Gastroesophageal sphincter (tissue), 4 donors: ENCODE measurements at places on chromosomes 2 and 18.
A peak's percentile ranks its signal among the peaks of the same experiment; 100 is the strongest.

- H3K4me1 ChIP-seq = no peaks in the 10 kb centered on the region
- ATAC-seq = no peak
- no peak overlapping the region for H3K4me3 ChIP-seq
- H3K27ac ChIP-seq = no peak overlapping the region
These were observed 215.4 kb upstream of the HNRNPA3 start for GRCh38 chr2:176997074-176997791.

DNA sequence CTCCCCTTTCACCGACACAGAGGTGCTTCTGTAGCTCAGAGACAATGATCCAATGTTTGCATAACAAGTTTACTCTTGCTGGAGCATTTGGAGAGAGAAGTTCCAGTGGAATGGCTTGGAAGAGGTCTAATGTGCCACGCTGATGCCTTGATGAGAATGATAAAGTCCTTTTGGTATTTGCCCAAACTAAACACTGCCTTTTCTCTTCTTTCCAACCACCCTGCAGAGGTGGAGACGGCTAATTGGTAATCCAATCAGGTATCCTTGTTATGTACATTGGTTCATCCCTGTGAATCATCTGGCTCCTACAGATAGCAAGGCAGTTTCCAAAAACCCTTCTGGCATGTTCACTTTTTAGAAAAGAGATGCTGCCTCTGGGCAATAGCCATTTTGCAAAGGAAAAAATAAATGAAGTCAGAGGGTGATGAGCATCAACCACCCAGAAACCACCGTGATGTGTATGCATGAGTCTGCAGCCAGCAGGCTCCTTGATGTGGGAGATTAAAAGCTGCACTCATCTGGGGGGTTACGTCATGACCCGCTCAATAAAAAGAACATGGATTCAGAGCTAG lies 40.6 kb downstream of the KIAA2012 start:
- no peak overlapping the region for H3K27ac ChIP-seq
- no peak for ATAC-seq
- peaks cover 34% of the 10 kb centered on the region for H3K4me1 ChIP-seq
- no peak overlapping the region for H3K4me3 ChIP-seq
- no peaks in the 10 kb centered on the region for H3K36me3 ChIP-seq

DNA sequence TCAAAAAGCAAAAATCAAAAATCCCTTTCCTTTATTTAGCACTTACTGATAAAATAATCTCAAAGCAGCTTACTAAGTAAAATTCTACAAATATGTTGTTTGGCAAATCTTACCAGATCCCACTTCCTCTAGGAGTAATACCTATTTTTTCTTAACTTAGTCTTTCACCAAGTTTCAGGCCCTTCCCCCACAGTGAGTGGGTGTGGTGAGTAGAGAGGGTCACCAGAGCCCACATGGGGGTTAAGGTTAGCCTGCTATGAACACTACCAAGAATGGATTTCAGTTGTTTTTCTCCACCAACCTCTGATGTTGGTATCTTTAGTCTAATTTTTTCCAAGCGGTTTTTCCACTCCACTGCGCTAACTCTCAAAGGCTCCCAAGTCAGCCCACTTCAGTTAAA lies 23.2 kb downstream of the PIAS2 start:
- H3K4me3 ChIP-seq = no peak overlapping the region
- peaks cover 16% of the 10 kb centered on the region for H3K36me3 ChIP-seq

DNA sequence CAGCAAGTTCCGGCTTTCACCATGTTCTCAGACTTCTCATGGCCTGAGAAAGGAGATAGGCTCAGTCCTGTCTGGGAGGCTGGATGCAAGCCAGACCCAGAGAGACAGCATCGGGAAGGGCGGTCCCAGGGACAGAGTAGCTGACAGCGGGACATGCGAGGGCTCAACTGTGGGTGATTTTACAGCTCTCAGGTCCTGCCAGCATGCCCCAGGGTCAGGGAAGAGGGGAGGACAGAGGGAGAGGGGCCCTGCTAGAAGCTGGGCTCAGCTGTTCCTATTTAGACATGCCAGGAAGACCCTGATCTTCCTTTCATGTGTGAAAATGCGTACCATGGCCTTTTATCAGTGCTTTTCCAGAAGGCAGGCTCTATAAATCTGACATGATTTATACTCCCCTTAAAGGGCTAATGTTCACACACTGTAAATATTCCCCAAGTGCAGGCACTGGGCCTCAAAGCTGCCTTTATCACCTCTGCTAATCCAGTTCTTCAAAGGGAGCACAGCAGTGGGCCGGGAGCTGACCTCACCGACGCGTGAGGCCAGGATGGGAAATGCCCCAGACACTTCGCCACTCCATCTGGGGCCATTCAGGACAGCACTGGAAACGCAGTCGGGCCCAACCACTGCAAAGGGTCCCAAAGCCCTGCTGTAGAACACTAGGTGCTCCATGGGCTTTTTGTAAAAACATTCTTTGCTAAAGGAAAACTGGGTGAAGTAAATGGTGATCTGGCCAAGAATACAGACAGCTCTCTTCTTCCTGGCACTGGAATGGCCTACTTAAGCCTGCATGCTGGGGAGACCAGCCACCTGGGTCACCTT lies 96.1 kb upstream of the LMAN1 start:
- no peak overlapping the region for H3K4me3 ChIP-seq
- no peaks in the 10 kb centered on the region for H3K4me1 ChIP-seq
- ATAC-seq = no peak
- no peak overlapping the region for H3K27ac ChIP-seq

- H3K27ac ChIP-seq = no peak overlapping the region
- H3K27me3 ChIP-seq = no peaks in the 10 kb centered on the region
- H3K4me1 ChIP-seq = no peaks in the 10 kb centered on the region
- no peaks in the 10 kb centered on the region for H3K36me3 ChIP-seq
- no peak for ATAC-seq
These were observed 154.6 kb downstream of the ANKRD36 start for GRCh38 chr2:97267411-97268074.

DNA sequence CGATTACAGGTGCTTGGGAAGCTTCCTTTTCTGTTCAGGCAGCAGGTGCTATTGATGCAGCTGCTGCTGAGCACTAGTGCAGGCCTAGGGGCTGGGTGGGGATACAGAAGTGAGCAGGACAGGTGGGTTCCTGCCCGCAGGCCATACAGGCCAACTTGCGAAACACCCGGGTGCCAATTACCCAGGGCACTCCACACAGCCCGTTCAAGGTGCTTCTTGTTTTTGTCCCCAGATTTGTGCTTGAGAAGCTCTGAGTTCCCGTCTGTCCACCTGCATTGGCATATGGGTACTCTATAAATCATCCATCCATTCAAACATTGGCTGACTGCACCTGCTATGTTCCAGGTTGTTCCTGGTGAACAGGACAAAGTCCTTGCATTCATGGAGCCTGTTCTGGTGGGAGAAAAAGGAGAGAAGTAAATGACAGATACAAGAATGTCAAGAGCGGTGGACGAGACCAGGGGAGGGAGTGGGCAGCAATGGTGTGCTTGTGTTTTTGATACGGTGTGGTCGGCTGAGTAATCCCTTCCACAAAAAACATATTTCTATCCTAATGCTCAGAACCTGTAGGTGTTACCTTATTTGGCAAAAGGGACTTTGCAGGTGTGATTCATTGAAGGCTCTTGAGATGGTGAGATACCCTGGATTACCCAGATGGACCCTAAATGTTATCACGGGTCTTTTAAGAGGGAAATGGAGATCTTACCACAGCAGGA lies 31.4 kb downstream of the SH3BP4 start:
- no peak overlapping the region for H3K4me3 ChIP-seq
- H3K27ac ChIP-seq = peak overlapping the region; percentile 78
- no peaks in the 10 kb centered on the region for H3K36me3 ChIP-seq
- no peaks in the 10 kb centered on the region for H3K27me3 ChIP-seq

DNA sequence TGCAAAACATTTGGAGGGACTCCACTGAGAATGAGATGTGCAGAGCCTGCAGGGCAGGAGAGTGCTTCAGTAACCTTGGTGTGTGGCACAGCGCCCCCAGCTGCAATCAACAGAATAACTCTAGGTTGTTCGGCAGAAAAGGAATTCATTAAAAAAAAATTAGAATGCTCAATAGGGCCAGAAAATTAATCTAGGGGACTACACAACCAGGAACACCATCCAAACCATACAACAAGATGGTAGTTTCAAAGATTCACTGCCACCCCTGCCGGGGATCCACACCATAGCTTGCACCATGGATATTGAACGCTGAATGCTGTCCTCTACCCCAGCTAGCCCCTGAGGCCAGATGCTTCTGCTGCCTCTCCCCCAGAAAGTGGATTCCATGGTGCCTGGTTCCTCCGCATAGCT lies 50.1 kb downstream of the THUMPD2 start:
- H3K27me3 ChIP-seq = no peaks in the 10 kb centered on the region
- peaks cover 28% of the 10 kb centered on the region for H3K36me3 ChIP-seq
- no peaks in the 10 kb centered on the region for H3K4me1 ChIP-seq
- no peak overlapping the region for H3K27ac ChIP-seq

- H3K4me3 ChIP-seq = peak overlapping the region; percentile 53
- H3K36me3 ChIP-seq = no peaks in the 10 kb centered on the region
- peaks cover 39% of the 10 kb centered on the region for H3K4me1 ChIP-seq
- H3K27ac ChIP-seq = peak overlapping the region; percentile 82
- peaks cover 6% of the 10 kb centered on the region for H3K27me3 ChIP-seq
- no peak for ATAC-seq
These were observed 1.1 kb downstream of the HK2 start for GRCh38 chr2:74834792-74835755.

DNA sequence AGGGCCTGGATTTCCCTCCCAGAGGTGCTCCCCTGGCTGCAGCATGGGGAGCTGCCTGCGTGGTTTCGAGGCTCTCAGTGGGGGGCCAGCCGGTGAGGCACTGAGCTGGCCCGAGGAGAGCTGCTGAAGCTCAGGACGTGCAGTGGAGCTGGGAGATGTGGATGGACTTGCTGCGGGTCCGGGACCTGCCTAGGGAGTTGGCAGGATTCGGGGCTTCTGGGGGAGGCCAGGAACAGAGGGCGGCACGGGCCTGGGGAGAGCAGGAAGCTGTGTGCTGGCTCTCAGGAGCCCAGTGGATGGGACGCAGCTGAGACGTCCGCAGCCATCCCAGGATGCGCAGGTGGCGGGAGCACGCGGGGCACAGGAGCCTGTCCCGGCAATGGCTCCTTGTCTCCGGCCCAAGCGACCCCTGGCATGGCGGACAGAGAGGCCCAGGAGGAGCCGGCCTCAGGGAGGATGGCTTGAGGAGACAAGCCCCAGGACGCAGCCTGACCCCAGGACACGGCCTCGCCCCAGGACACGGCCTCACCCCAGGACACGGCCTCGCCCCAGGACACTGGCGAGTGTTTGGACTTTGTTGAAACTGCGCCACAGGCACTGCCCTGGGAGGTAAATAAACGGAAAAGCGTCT lies 116.1 kb downstream of the NFATC1 start:
- no peaks in the 10 kb centered on the region for H3K36me3 ChIP-seq
- no peak overlapping the region for H3K4me3 ChIP-seq
- no peak overlapping the region for H3K27ac ChIP-seq
- H3K27me3 ChIP-seq = no peaks in the 10 kb centered on the region

GRCh38 chr2:99507937-99508818 lies 18.4 kb upstream of the REV1 start:
- no peak for ATAC-seq
- H3K4me1 ChIP-seq = no peaks in the 10 kb centered on the region
- no peaks in the 10 kb centered on the region for H3K36me3 ChIP-seq
- no peak overlapping the region for H3K4me3 ChIP-seq
- no peaks in the 10 kb centered on the region for H3K27me3 ChIP-seq

- H3K27me3 ChIP-seq = no peaks in the 10 kb centered on the region
- ATAC-seq = no peak
- no peak overlapping the region for H3K4me3 ChIP-seq
- H3K27ac ChIP-seq = no peak overlapping the region
These were observed 61.6 kb downstream of the AAK1 start for GRCh38 chr2:69581774-69582581.

GRCh38 chr18:370751-371608 lies 103.1 kb upstream of the THOC1 start:
- peak overlapping the region; percentile 75 for H3K27ac ChIP-seq
- peak; percentile 4 for ATAC-seq
- no peaks in the 10 kb centered on the region for H3K36me3 ChIP-seq
- peaks cover 23% of the 10 kb centered on the region for H3K4me1 ChIP-seq
- H3K4me3 ChIP-seq = no peak overlapping the region
- no peaks in the 10 kb centered on the region for H3K27me3 ChIP-seq

- H3K4me1 ChIP-seq = no peaks in the 10 kb centered on the region
- no peak overlapping the region for H3K27ac ChIP-seq
- no peaks in the 10 kb centered on the region for H3K27me3 ChIP-seq
These were observed 376.3 kb upstream of the MYT1L start for GRCh38 chr2:2707206-2707991.
